Fibroblast of skin of abdomen (primary cell): ENCODE measurements at places on chromosomes 5 and 9.

DNA sequence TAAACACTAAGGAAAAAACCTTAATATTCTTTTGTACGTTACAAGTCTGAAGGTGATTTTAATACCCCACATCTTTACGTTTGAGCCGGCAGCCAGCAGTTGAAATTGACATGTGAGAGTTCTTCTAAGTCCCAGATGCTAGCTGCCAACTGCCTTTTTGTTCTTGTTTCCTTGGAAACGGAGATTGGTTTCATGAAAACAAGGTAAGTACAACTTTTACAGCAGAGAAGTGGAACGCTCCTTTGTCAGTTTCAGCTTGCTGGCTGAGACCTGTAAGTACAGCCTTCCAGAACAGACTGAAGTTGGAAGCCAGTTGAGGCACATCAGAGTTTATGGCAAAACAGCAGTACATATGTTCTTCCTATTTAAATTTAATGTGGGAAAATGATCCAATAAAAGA lies 1018.4 kb upstream of the ARRDC3 start:
- DNase-seq: peak; percentile 3

- peak; percentile 41 for DNase-seq
Observed at GRCh38 chr9:72396247-72397091, 31.5 kb upstream of the ZFAND5 start.

- peak; percentile 72 for DNase-seq
Observed at GRCh38 chr9:18485714-18486113, 11.8 kb downstream of the ADAMTSL1 start.

DNA sequence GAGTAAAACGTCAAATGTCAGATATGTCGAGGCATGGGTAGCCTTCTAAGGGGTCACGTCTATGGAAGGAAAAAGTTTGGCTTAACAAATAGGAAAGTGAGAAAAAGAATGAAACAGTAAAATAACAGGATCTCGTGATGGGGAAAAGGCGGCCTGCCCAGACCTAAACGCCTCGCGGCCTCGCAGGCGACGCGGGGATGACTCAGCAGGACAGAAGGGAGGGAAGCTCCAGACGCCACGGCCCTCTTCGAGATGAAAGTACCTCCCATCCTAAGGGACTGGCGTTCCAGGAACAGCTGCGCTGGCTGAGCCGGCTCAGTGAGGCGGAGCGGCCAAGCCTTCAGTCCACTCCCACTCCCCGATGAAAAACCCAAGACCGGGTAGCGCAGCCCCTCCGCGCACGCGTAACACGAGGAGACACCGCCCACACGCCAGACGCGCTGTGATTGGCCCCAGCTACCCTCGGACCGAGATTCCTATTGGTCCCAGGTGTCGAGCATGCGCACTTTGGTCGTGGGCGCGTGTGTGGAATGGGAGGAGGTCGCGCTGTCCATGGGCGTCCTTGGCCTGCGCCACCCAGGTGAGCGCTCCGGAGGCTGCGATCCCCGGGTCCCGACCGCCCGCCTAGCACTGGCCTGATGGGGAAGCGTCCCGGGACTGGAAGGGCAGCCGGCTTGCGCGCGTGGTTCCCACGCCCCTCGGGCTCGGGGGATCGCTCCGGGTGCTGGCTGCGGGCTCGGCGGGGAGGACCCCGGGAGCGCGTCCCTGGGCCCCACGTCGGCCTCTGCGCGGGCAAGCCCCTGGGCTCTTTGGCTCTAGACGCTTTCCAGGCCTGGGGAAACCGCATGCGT lies 588.5 kb downstream of the MTRR start:
- DNase-seq: peak; percentile 99

GRCh38 chr9:78468974-78469576 lies 172.2 kb downstream of the PSAT1 start:
- DNase-seq: no peak

- peak; percentile 85 for DNase-seq
Observed at GRCh38 chr9:128081056-128081455, 13.0 kb downstream of the SLC25A25 start.

DNA sequence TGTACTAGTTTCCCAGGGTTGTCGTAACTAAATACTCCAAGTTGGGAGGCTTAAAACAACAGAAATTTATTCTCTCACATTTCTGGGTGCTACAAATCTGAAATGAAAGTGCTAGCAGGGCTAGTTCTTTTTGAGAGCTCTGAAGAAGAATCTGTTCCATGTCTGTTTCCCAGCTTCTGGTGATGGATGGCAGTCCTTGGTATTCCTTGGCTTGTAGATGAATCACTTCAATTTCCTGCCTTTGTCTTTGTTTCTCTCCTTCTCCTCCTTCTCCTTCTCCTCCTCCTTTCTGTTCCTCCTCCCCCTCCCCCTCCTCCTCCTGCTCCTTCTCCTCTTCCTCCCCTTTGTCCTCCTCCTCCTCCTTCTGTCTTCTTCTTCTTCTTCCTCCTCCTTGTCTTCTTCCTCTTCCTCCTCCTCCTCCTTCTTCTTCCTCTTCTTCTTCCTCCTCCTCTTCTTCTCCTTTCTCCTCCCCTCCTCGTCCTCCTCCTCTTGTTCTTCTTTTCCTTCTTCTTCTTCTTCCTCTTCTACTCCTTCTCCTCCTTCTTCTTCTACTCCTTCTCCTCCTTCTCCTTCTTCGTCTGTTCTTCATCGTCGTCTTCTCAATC lies 104.7 kb upstream of the ANKRD55 start:
- DNase-seq: no peak

GRCh38 chr5:129716235-129716634 lies 31.7 kb upstream of the MINAR2 start:
- peak; percentile 39 for DNase-seq

DNA sequence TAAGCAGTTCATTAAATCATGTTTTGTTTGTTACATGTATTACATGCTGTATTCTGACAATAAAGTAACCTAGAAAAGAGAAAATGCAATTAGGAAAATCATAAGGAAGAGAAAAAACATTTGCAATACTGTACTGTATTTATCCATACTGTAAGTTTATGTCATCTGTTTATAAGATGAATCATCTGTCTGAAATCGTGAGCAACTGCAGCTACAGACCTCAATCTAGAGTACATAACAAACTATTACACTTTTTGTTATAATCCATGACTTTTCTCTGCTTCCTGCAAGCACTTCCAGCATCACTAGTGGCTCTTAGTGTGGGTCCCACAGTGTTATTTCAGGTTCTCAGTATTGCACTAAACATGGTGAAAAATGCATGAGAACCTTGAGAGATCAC lies 144.4 kb upstream of the NR4A3 start:
- peak; percentile 45 for DNase-seq

DNA sequence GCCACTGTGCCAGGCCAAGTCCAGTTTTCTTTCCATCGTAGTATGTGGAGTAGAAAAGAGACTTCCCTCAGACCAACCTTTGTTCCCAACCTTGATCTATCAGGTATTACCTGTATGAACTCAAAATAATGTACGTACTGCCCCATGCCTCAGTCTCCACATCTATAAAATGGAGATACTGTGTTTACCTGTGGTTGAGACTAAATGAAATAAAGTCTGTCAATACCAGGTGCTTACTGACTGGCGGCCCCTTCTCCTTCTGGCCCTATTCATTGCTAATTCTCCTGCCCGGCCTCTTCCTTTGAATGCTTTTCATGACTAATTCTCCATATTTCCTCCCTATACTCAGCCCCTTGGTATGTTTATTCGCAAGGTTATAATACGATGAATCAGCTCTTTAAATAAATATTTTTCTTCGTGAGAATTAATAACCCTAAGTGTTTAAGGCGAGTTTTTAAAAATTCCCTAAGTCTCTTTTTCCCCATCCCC lies 89.6 kb upstream of the BASP1 start:
- peak; percentile 87 for DNase-seq

DNA sequence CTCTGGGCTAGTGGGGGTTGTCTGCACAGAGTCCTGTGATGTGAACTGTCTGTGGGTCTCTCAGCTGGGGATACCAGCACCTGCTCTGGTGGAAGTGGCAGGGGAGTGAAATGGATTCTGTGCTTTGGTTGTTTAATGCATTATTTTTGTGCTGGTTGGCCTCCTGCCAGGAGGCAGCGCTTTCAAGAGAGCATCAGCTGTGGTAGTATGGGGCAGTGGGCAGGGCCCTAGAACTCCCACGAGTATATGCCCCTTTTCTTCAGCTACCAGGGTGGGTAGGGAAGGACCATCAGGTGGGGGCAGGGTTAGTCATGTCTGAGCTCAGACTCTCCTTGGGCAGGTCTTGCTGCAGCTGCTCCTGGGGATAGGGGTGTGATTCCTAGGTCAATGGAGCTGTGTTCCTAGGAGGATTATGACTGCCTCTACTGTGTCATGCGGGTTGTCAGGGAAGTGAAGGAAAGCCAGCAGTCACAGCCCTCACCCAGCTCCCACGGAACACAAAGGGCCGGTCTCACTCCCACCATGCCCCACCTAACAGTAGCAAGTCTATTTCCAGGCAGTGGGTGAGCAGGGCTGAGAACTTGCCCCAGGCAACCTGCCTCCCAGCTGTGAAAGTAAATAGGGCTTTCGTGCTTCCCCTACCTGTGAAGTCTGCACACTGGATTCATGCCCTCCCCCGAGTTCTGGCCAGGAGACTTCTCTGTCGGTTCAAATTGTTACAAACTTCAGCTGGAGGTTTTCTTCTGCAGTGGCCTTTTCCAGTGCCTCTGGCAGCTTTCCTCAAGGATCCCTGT lies 25.7 kb upstream of the FAM81B start:
- no peak for DNase-seq

DNA sequence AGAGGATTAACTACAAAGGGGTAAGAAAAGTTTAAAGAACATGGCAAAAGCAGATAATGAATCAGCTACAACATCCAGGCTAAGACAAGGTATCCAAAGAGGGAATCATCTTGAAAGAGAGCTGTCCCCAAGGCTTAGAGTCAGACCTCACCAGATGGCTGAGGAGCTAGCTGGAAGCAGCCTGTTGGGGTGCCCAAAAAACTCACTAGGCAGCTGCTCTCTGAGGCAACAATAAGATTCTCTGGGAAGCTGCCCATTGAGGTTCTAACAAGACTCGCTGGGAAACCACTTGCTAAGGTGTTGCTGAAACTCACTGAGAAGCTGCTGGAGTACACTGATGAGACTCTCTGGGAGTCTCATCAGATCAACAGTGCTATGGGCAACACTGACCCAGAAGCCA lies 185.2 kb downstream of the CETN3 start:
- no peak for DNase-seq

- no peak for DNase-seq
Observed at GRCh38 chr5:134370311-134370870, 978 bp upstream of the UBE2B start.

DNA sequence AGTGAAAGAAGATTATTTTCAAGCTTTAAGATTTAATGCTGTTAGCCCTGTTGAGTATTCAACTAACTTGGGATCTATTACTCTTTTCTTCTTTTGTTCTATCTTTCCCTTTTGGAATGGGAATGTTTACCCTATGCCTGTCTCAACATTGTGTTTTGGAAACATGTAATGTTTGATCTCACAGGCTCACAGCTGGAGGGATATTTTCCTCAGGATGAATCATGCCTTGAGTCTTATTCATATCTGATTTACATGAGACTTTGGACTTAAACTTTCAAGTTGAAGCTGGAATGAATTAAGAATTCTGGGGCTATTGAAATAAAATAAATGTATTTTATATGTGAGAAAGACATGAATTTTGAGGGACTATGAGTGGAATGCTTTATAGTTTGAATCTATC lies 607.8 kb upstream of the PTGER4 start:
- DNase-seq: peak; percentile 33

- peak; percentile 31 for DNase-seq
Observed at GRCh38 chr9:69745716-69746437, 13.9 kb downstream of the PTAR1 start.
